ENCODE measurements at places on chromosomes 6 and 20.

DNA sequence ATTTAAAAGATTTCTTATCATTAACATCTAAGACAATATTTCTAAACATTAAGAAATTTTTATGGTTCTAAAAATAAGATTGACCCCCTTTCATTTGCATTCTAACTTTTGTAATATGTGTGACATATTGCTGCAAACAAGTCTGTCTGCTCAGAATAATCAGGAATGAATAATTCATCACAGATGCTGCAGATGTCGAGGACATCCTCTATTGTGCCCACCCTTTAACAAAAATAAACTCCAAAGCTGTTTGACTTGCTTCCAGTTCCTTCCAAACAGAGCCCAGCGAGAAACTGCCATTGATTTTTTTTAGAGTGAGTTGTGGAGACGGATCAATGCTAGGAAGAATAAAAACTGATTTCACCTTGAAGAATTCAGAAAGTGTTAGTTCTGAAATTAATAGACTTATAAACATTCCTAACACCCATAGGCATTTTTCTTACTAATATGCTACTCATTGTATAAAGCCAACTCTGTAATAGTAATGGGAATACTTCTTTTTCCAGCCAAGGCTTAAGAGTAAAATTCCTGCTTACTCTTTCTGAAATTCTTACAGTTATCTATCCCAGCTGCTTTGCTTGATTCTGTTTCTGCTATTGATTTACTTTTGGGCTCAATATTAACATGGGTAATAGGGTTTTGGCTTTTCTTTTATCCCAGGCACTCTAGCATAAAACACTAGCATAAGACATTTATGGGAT, 244.8 kb upstream of the FAM83B start:
- DNase-seq = no peak

DNA sequence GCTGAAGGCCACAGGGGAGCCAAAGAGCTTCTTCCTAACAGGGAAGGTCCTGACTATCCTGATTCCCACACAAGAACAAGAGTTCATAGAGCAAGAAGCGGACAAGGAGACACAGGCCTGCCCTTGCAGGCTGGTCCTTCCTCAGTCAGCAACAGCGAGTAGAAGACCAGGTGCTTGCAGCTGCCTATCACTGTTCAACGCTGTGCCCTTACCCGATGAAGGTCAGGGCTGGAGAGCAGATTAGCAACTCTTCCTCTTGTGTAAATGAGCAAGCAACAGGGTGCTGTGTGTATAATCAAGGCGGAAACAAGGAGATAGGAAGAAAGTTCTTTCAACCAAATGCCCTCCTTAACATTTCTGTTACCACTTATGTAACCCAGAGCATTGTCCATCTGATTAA, 115.3 kb upstream of the SPACA1 start:
- no peak for DNase-seq

- no peak for DNase-seq
Measured at GRCh38 chr20:6920991-6921613, 153.6 kb downstream of the BMP2 start.

DNA sequence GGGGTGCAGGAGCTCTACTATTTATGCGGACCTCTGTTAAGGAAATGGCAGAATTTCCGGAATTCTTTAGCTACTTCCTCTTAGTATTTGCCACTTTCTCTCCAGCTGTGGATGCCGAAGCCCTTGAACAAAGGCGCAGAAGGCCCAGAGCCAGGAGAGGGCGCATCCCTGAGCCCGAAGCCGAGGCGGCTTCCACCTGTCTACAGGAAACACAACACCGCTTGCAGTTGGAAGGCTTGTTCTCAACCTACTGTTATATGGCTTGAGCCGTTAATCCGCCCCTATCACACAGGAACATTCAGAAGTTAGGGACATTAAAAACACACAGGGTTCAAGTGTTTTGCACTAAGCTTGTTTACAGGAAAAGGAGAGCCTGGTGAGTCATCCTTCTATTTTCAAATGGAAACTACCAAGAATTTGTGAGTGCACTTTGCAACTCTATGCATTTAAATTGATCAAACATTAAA, 417.1 kb downstream of the BCKDHB start:
- DNase-seq = no peak

DNA sequence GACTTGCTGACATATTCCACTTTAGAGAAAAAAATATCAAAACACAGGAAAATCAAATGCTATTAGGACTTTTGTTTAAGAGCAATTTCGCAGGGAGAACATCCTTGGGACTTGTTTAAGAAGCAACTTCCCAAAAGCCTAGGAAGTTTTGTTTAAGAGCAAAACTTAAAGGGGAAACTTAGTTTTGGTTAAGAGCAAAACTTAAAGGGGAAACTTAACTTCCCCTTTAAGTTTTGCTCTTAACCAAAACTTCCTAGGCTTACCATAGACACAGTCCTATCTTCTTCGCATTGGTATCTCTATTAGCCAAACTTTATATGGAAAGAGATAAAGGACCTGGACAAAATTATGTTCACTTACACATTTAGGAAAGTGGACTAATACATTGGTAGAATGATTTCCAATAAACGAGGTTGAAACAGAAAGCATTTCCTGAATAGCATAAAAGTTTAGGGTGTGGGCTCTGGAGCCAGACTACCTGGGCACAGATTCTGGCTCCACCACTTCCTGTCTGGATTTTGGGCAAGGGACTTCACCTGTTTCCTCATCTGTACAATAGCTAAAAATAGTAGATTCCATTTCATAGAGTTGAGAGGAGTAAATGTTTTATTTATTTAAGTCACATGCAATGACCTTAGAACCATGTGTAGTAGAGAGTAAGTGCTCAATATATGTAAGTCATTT, 15.7 kb downstream of the PAQR8 start:
- no peak for DNase-seq

DNA sequence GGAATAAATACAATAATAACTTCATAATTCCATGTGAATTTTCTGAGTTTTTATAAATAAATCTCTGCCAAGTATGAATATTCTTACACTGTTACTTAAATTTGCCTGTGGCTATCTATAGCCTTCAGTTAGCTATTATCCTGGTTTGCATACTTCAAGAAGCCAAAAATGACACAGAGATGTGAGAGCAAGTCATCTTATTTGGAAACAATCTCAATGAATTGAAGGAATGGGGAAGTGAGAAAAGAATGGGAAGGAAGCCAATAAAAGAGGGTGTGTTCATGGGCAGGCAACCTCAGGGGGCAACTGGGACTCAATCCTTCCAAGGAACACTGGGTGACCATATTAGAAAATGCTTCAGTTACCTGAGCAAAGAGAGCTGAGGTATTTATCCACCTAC, 9.9 kb downstream of the HAO1 start:
- no peak for DNase-seq

- DNase-seq = no peak
Measured at GRCh38 chr6:98824902-98825599, 9.3 kb upstream of the POU3F2 start.

DNA sequence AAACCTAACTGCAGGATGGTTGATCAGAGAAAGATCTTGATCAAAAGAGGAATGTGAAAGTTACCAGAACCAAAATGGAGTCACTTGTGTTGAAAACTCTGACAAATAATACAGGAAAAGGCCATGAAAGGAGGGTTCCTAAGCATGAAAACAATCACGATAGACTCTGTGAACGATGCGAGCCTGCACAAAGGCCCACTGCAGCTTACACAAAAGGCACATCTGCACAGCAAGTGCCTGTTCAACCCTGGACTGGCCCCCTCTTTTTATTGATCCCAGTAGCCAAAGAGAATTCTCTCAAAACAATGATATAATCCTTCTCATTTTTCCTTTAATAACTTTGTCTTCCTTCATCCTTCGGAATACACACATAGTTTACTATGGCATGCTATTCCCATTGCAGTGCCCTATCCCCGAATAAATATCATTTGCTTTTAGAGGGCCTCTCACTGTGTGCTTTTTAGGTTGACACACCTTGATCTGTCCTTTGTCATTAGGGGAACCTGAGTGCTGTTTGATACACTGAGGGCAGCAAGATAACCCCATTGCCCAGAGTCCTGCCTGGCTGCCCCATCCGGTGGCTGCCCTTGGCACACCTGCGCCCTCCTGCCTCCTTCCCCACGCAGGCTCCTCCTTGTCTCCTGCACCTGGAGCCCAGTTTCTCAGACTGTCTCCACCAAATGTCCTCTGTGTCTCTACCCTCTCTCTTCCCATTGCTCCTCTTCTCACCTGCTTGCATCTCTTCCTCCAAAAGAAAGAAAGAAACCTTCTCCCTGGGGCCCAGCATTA, 98.3 kb upstream of the FRMD1 start:
- no peak for DNase-seq

DNA sequence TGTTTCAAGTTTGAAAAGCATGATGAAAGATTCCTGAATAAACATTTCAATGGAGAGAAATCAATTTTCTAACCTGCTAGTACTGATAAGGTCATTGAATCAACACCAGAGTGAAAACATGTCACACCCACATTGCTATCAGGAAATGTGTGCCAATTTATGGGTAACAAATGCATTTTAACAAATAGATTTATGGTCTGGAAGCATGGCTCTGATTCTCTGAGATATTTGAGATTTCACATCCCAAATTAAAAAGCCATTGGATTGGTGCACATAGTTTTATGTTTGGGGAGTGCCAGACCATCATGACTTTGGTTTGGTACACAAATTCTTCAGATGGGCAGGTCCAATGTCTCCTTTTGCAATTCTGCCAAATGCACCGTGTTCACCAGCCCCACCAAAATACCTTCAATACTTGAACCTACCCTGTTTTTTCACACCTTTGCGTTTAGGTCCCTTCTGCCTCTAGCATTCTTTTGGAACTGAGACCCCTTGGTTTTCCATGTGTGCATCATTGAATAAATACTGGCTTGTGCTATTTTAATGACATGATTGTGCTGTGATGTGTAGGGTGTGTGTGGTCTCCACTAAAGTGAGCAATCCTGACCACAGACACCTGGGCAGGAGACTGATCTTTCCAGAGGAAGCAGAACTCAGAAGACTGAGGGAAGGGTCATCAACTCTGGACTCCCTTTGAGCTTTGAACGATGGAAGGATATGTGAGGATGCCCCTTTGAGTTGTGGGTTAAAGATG, 20.4 kb downstream of the IL20RA start:
- DNase-seq = no peak

- no peak for DNase-seq
Measured at GRCh38 chr6:15132167-15132566, 113.7 kb upstream of the JARID2 start.

DNA sequence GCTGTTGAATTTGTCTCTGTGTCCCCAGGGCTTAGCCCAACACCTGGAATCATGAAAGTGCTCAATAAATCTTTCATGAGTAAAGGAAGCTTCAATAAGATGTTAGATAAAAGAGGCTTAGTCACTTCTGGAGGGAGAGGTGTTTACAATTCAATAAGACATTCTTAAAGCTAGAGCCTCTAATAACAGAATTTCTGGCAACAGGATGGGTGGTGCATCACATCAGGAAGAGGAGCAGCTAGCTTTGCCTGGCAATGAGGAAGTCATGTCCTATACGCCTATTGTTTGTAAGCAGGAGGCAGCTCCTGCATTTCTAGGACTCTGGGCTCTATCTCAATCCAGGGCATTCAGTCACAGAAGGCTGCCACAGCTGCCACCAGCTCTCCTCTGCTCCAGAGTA, 638.5 kb downstream of the EPM2A start:
- no peak for DNase-seq

DNA sequence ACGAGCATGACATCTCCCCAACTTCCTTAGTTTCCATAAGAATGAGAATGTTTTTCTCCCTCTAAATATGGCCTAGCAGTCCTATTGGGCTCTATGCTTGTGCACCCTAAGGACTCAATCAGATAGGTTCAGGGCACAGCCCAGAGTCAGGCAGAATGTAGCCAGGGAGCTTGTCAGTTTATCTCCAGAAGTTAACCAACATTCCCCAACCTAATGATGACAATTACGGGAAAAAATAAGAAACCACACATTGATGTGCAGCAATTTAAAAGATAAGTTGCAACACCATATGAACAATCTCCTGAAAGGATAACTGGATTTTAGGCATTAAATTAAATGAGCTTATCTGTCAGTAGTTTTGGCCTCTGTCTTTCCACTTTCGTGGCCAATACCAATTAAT, 71.1 kb downstream of the HDDC2 start:
- no peak for DNase-seq

DNA sequence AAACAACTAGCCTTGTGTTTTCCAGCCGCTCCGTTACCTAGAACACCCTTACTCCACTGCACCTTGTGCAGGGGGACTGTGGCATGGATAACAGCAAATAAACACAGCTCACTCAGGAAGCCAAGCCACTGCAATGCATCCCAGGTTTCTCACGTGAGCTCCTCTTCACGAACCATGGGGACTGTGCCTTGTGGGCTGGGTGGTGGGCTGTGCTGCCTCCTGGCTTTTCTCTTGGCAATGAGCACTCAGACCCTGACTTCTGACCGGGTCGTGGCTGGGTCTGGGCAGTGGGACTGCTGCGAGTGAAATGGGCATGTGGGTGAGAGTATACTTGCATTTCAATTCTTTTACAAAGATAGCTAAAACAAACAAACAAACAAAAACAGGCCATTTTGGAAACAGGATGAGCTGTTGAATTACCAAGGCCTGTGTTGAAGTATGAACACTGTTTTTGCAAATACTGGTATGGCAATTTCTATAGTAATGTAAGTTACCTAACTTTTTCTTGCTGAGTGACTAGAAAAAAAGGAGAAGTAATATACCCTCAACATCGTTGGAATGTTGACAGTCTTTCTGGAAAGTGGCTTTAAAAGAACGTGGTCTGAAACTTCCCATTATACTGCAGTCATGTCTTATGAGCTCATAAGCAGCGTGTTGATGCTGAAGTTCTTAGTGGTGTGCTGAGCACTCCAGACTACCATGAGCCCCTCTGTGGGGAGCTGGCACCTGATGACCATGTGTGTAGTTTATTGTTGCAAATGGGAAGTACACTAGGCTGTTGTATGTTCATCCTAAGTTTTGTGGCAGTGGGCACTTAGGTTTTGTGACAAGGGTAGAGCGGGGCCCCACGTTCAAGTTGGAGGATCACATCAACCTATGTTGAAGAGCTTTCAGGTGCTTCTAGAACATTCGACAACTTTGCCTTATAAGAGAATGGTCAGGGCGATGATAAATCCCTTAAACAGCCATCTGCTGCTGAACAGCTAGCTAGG, 120.4 kb downstream of the ARMC2 start:
- DNase-seq = no peak

DNA sequence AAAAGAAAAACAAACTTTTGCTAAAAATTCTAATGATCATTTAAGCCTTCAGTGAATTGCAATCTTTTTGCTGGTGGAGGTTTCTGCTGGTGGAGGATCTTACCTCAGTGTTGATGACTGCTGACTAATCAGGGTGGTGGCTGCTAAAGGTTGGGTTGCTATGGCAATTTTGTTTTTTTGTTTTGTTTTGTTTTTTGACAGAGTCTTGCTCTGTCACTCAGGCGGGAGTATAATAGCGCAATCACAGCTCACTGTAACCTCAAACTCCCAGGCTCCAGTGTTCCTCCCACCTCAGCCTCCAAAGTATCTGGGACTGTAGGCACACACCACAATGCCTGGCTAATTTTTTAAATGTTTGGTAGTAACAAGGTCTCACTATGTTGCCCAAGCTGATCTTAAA, 94.7 kb downstream of the ANKRD6 start:
- DNase-seq = no peak

- DNase-seq = no peak
Measured at GRCh38 chr20:17890330-17890729, 78.3 kb downstream of the SNX5 start.

Measured in activated CD4-positive, alpha-beta T cell treated with anti-CD3 and anti-CD28 coated beads for 24 hours (primary cell).